Thymus (tissue), 14 donors: ENCODE measurements at places on chromosomes 6 and 20.

DNA sequence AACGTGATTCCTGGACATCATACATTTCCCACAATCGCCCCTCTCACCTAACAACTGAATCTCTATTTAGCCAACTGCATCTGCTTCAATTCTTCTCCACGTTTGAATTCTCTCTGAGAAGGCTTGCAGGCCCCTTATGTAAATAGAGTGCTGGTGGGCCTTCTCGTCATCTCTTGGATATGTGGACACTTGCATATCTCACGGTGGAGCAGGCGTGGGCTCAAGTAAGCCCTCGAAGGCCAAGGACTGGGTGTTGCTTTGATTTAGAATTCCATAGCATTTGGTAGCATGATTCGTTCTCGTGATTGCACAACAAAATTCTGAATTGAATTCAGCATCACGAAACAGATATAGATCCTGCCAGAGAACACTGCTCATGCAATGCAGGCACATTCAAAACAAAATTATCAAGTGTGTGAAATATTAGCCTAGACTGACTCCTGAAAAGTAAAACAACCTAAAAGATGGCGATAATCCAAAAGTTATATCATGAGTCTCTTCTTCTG, 613.6 kb downstream of the TFAP2A start:
- no peak for DNase-seq

DNA sequence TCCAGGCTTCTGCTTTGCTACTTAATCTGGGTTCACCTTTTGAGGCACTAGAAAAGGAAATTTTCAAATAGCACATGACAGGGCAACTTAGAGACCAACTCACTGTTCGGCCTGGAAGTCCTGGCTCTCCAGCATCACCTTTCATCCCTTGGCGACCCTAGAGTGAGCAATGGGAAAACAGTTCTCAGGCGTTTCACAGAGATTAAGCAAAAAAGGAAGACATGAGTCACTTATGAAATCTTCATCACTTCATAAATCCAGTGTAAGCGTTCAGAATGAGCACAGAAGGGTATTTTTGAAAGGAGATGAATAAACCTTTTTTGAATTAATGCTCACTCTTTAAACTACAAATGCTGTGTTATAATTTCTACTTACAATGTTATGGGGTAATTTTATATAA, 104.0 kb downstream of the COL12A1 start:
- no peak for DNase-seq

DNA sequence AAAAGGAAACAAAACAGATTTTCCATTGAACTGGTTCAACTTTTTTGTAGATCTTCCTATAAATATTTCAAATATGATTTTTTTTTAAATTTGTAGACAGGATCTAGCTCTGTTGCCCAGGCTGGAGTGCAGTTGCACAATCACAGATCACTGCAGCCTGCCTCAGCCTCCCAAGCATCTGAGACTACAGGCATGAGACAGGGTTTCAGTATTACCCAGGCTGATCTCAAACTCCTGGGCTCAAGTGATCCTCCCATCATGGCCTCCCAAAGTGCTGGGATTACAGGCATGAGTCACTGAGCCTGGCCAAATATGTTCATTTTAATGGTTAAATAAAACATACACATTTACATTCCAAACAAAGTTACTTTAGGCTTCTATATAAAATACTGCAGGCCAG, 33.6 kb downstream of the SAMHD1 start:
- DNase-seq, result no peak

GRCh38 chr6:42969431-42969830, 8.9 kb downstream of the GNMT start:
- no peak for DNase-seq

- no peak for DNase-seq
Measured at GRCh38 chr6:15293674-15294073, 47.8 kb downstream of the JARID2 start.
